ENCODE measurements at places on chromosomes 1 and 21.

GRCh38 chr1:20322825-20323612, 32.3 kb downstream of the VWA5B1 start:
- no peak for DNase-seq

GRCh38 chr1:101043776-101044175, 18.2 kb upstream of the DPH5 start:
- no peak for DNase-seq

- DNase-seq: no peak
Measured at GRCh38 chr1:107548276-107548675, 407.4 kb downstream of the NTNG1 start.

GRCh38 chr1:236688705-236689104, 2.4 kb downstream of the ACTN2 start:
- DNase-seq: no peak

- DNase-seq: no peak
Measured at GRCh38 chr1:33608825-33609400, 136.5 kb downstream of the ZSCAN20 start.

GRCh38 chr1:75996196-75996595, 64.0 kb upstream of the ASB17 start:
- no peak for DNase-seq

DNA sequence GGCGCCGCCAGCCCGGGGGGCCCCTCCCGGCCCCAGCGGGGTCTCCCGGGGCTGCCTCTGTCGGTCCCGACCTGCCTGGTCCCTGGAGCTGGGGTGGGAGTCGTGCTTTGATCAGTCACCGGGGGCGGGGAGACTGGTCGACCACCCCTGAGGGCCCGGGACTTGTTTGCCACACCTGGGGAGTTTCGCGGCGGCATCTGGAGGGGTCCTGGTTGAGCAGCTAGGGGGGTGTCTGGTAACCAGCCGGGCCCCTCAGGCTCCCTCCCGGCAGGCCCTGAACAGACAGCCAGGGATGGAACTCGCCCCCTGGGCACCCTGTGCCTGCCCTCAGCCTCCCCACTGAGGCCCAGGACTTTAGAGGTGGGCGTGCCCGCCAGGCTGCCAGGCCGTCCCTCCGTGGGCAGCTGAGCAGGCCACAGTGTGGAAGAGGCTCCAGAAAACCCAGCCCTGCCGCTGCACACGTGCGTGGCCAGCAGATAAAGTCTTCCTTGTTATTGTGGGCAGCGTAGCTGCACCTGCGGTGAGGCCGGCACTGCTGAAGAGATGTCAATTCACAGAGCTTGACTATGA, 13.3 kb upstream of the SAMD11 start:
- no peak for DNase-seq

DNA sequence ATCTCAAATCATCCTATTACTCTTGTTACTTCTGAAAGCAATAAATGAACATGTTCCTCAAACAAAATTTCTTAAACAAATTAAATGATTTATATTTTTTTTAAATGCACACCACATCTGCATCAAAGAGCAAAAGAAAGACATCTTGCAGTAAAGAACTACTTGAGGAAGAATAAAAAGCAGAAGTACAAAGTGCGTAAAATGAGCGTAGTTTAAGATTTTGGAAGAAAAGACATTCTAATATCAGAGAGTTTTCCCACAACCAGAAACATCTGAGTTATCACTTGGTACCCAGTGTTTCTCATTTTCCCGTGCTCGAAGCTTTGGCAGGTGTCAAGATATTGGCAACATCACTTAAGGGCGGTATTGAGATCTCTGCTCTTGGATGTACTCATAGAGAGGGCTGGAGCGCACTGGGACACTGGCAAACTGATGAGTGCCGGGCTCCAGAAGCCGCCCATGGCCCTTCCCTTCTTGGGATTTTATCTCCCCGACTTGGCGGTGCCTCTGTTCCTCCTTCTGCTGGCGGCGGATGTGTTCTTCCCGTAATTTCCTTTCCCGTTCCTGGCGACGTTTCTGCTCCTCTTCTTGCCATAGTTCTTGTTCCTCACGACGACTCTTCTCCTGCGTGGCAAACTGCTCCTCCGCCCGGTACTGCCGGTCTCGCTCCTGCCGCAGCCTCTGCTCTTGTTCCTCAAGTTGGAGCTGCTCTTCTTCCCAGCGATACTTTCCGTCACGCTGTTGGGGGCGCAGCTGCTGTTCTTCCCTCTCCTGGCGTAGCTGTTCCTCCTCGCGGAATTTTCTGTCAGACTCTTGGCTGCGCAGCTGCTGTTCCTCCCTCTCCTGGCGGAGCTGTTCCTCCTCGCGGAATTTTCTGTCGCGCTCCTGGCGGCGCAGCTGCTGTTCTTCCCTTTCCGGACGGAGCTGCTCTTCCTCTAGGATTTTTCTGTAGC, 7.9 kb downstream of the TCHH start:
- DNase-seq: no peak

GRCh38 chr1:214640431-214641213, 37.6 kb downstream of the CENPF start:
- DNase-seq: no peak

DNA sequence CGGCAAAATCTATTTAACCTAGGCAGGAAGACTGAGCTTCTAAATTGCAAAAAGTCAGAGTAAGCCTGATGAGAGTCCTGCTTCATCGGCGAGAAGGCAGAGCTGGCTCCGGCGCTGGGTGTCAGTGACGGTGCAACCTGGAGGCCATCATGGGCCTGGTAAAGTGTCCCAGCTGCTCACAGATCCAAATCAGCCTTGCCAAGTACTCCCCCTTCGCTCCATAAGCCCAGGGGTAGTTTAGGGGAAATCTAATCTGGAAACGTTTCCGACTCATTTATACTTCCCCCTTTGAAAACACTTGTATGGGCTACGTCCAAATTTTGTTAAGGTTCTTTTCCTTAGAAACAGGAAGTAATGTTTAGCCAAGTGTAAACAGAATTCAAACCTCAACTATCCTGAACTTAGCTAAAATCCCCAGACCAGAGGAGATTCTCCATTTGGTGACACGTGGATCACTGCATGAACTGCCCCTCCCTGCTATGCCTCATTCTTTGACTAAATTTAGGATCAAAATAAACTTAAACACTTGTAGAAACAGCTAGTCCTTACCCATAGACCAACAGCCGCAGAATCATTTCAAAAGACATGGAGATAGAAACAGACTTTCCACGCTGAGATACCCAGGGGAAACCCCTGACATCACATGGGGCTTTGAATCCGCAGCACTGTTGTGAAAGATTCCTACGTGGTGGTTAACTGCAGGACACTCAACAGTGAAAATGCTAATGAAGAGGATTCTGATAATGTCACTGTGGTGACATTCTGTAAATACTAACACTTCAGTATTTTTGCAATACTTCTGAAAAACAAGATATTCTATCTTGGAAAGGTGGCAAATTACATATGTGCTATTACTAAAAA, 172.7 kb downstream of the TGFBR3 start:
- DNase-seq: no peak

- no peak for DNase-seq
Measured at GRCh38 chr1:198823626-198824025, 184.8 kb downstream of the PTPRC start.

DNA sequence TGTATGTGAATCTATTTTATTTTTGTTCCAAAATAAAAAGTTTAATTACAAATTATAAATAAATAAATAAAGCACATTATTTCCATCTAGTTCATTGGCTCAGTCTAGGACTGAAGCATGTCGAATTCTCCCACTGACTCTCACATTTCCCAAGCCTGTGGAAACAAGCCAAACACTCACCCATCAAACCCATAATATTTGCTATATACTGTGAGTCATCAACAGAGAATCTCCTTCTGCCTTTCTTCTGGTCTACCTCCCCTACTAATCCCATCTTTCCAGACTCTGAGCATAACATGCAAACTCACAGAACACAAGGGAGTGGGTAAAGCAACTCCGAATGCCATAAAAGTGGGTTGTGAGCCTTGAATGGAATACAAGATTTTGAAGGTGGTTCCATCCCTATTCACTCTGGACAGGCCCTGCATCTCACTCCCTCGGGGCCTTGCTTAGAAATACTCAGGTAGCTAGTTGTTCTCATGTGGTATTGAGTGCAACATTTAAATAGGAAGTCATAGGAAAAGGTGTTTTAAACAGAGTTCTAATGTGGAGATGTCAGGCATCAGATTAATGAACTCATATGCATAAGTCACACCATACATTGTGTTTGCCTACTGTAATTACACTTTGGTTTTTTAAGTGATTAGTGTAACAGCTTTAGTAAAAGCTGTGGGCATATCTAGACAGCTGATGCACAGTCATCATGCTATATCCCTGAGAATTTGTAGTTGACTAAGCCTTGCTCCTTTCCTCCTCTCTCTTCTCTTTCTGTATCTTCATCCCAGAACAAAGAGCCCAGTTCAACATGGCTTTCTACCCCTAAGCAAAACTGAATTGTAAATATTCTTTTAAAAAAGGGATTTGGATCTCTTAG, 47.0 kb downstream of the F5 start:
- no peak for DNase-seq

DNA sequence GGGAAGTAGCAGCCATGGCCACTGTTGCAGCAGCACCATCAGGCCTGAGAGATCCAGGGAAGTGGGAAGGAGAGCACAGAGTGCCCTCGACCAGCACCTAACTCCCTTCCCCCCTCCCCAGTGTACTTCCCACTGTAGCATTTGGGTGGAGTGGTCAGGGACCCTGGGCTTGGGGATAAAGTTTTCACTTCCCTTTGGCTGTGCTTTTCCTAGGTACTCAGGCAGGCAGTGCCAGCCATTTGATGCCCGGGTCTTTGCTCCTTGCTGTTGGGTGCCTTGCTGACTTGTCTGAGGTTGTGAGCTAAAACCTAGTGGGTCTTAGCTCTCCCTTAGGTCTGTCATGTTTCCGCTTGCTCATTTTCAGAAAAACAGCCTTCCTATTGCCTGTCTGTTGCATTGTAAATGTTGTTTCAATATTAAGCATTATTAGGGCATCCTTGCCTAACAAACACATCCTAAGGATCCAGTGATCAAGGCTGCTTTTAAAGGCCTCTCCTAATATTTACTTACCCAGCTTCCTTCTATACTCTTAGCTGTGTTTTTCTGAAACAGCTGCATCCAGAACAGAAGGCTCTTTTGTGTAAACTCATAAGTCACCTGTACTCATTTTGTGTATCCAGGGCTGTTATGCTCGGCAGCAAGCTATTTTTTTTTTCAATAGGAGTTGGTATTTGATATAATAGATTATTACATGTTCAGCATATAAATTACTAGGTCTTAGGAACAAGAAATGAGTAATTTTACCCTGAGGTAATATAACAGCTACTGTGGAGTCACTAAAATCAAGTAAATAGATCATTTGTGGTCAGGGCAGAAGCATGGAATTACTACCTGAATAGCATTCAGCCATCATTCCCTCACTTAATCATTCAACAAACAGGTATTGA, 418.6 kb upstream of the PROX1 start:
- DNase-seq: peak; percentile 5

DNA sequence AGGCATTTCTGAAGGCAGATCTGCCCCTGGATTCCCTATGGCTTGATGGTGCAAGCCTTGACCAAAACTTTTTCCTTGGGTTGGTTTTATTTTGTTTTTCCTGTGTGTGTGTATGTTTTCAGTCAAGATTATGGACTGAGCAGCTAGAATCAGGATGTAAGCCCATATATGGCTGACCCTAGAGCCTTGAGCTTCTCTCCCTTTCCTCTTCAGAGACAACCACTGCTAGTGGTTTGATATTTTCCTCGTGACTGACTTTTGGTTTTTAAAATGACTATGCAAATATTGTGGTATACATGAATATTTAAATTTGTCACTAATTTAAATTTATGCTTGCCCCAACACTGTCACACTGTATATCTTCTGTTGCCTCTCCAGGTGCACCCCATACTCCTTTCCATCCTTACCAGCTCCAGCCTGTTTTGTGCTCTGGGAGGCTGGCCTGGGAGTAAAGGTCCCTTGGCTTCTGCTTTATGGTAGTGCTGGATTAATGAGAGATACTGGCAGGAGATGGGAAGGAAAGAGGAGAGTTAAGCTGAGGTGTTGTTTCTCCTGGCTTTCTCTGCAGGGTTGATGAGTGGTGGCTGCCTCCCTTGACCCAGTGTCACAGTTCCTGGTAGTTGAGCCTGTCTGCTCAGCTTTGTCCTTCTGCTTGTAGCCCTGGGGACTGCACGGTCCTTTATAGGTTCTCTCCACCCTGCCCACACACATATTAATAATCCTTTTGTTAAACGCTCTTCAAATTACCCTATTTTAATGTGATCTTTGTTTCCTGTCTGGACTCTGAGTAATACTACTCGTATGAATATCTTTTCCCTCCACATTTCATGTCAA, 44.4 kb downstream of the RWDD3 start:
- no peak for DNase-seq

DNA sequence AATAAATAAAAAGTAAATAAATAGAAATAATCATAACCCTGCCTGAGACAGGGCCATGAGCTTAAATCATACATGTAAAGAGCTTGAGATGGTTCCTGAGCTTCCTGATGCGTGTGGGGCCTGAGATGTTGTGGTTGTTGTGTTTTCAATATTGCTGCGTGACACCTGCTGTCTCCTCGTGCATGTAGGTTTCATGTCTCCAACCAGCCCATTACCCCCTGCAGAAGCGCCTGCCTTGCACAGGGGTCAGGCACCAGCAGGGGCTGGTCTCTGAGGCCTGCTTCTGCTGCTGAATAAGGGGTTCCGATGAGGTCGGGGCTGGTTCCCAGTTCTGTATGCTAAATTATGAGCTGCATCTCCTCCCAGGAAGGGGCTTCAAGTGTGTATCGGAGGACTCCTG, 15.9 kb downstream of the UMODL1 start:
- no peak for DNase-seq

DNA sequence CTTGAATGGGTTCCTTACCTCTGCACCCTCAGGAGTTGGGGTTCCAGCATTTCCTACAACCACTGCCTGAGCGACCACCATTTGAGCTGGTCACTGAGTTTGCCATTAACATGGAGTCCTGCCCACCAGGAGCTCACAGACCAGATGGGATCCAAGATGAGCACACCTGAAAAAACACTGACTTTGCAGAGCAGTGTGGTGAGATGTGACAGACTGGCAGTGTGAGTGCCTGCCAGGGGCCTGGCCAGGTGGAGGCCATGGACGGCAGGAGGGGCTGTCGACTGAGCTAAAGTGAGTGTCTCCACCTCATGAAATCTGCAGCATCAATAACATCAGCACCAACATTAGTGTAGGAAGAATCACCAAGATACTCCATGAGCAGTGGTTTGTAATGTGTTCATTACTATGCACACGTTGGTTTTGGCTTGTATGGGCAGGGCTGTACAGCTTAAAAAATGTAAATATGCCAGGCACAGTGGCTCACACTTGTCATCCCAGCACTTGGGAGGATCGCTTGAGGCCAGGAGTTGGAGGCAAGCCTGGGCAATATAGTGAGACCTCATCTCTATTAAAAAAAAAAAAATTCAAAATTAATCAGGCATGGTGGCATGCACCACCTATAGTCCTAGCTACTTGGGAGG, 12.2 kb upstream of the MIXL1 start:
- no peak for DNase-seq
